Ascending aorta (tissue), 2 donors: ENCODE measurements at places on chromosomes 1 and 21.

DNA sequence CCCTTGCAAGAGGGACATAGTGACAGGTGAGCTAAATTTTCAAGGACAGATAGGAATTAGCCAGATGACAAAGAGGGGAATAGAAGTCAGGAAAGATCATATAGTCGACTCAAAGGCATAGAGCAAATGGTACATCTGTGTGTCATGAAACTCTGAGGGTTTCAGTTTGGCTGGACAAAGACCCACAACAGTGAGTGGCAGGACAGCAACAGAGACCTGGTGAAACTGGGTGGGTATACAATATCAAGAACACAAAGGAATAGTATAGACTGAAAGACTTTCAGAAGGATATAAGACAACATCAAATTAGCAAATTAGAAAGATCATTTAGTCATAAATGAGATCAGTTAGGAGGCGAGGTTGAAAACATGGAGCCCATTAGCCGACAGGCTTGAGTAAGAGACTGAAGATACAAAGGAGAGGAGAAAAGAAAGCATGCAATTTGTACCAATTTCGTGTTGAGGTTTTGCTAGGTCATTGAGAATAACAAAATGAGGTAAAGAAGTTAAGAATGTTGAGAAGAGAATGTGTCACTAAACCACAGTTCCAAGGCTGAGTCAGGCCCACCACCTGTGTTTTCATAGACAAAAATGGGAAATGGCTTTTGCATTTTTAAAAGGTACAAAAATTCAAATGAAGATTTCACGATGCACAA lies 213.8 kb downstream of the HHIPL2 start:
- DNase-seq = no peak

DNA sequence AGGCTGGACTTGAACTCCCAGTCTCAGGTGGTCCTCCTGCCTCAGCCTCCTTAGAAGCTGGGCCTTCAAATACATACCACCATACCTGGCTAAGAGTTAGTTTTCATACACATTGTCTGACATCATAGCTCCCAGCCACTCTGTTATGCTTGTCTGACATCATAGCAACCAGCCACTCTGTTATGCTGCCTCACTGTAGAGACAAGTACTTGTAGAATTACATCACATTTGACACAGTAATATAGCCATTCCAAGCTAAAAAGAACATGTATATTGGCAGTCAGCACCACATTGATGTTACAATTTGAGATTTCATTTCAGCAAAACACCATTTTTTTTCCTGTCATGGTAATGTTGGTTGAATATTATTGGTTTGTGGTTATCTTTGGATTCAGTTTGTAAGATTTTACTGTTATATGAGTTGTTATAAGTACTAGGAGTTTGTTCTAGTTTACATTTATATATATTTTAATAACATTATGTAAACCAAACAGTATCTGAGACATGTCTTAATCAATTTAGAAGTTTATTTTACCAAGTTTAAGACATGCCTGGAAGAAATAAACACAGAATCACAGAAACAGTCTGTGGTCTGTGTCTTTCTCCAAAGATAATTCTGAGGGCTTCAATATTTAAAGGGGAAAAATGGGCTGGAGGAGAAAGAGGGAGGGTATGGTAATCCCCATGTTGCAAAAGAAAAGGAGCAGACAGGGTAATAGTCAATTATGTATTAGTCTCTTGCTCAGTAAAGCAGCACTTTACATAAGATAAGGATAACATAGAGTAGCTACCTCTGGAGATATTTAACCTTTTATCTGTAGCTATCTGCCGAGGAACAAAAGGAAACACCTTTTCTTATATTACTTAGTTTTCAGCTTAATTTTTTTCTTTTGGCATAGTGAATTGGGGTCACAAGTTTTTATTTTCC lies 43.0 kb downstream of the XPR1 start:
- DNase-seq = no peak

DNA sequence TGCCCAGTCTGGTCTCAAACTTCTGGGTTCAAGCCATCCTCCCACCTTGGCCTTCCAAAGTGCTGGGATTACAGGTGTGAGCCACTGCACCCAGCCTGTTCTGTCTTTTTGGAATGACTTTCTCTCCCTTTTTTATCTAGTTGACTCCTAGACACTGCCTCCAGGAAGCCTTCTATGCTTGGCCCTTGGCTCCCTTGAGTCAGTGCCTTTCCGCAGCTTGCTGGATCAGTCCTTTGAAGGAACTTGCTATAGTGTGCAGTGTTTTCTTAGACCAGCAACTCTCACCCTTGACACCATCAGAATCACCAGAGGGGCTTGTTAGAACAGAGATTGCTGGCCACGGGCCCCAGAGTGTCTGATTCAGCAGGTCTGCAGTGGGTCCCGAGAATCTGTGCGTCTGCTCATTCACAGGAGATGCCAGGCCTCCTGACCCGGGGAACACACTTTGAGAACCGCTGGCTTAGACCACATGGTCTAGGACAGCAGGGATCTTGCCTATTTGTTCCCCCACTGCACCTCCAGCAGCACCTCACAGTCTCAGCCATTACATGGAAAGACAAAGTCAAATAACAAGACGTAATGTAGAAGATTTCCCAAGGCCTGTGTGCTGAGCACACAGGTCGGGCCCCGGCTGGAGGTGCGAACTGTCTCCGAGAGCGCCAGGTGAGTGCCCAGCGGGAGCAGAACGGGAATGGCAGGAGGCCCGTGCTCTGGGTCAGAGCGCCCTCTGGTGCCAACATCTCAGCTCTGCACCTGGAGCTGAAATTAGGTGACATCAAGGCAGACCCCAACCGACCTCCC lies 27.4 kb upstream of the CTPS1 start:
- peak; percentile 86 for DNase-seq

DNA sequence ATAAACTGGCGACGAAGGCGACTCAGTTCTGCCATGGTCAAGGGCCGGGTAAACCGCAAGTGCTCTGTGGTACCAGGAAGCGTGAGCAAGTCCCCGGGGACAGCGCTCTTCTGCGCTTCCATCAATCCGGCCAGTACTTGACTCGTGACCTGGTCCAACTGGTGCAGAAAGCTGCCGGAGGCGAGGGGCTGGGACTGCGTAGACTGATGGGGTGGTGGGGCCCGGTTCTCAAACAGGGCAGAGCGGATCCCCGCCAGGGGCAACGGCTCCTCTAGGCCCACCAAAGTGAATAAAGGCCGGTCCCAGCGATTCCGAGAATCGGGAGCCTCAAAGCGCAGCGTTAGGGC lies 852 bp downstream of the KTI12 start:
- DNase-seq = peak; percentile 79

GRCh38 chr1:87706203-87706602 lies 377.5 kb downstream of the LMO4 start:
- no peak for DNase-seq

DNA sequence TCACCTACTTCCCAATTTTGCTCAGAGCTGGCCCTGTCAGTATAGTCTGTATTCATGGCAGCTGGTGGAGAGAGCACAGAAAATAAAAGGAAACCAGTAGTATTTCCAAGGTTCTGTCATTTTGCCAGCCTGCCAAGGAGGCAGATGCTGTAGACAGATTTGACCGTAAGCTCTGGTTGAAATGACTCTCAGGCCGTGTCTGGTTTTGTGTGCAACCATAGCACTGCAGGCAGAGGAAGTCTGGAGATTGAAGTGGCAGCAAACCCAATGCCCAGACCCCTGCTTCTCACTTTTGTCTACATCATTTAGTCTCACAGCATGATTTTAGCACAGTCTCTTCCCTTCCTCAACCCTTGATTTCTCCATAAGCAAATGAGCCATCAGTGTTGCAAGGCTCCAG lies 291.7 kb downstream of the PAPPA2 start:
- DNase-seq = no peak

GRCh38 chr1:64497088-64497883 lies 27.4 kb downstream of the CACHD1 start:
- DNase-seq = no peak

- no peak for DNase-seq
Measured at GRCh38 chr1:33328817-33329216, 7.9 kb upstream of the A3GALT2 start.
